ENCODE measurements at places on chromosomes 6 and 20.

DNA sequence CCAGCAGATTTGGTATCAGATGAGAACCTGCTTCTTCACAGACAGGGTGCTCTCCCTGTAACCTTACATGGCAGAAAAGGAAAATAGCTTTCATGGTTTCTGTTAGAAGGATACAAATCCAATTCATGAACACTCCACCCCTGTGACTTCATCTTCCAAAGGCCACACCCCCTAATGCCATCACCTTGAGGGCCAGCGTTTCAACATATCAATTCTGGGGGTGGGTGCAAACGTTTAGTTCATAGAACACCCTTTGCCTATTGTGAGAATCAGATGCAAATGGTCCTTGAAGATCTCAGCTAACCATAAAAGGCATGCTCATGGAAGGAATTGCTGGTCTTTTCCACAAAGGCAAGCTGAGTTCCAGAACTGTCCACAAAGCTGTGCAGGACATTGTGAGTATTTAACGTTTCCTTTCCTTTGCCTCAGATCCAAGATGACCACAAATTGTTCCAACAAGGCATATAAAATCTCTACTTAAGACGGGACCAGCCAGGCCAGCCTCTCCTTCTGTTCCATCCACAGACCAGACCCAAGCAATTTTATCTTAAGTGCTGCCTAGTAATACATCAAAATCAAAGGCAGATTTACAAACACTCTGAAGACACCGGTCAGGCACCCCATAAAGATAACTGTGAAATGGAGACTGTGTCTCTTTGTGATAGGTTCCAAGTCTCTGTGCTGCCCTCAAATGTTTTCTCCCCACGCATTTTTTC lies 34.7 kb upstream of the SSTR4 start:
- no peak for DNase-seq

DNA sequence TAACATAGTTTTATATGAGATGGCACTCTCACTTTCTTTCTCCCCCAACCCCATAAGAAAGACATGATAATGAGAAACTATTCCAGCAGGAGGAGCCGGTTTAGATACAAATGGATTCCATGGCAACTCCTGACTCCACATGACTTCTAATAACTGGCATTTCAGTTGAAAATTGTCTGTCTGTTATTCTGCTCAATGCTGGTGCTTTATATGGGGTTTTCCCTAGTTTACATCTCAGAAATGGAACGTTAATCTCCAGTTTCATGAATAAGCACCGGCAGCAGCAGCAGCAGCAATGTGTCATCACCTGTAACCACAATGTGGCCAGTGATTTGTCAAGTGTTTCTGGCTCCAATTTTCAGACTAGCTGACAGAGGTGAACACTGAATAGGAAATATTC lies 8.0 kb upstream of the SIM1 start:
- DNase-seq: no peak

- no peak for DNase-seq
Observed at GRCh38 chr6:22829070-22829469, 259.7 kb downstream of the HDGFL1 start.

DNA sequence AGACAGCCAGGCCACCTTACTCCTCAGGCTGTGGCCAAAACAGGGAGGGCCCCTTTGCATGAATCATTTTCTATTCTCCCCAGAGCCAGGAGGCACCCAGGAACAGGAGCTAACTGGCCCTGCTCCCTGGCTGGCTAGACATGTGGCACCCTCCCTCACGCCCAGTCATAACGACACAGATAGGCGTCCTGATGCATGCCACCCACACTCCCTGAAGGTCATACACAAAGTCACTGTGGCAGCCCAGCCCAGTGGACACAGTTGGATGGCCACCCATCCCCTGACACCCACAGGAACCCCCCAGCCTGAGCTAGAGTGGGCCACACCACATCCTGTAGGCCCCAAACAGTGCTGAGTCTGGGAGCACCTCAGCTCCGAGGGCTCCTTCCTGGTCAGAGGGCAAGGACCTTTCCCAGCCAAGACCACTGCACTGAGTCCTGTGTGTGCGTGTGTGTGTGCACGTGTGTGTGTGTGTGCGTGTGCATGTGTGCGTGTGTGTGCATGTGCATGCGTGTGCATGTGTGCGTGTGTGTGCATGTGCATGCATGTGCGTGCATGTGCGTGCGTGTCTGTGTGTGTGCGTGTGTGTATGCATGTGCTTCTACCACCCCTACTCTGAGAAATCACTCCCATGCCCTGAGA lies 21.6 kb downstream of the TFEB start:
- DNase-seq: no peak

- no peak for DNase-seq
Observed at GRCh38 chr6:124967444-124967843, 5.2 kb downstream of the RNF217 start.

DNA sequence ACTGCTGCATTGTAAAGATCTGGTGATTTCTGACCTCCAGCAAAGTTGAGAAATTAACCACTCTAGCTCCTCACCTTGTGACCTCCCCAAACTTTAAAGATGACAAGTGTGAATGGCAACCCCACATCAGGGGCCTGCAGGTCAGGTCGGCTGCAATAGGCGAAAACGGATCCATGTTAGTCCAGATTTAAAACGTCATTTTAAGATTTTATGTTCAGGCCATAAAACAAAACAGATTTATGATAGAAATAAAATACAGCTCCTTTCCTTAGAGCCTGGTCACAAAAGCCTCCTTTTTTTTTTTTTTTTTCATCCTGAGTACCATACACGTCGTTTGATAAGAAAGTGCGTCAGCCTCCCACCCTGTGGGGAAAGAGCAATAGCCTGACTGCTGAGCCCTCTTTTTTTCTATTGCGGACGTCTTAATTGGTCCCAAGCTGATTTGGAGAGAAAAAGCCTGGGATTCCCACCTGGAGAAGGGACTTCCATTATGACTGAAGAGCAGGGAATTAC lies 519.2 kb upstream of the NOX3 start:
- DNase-seq: no peak

DNA sequence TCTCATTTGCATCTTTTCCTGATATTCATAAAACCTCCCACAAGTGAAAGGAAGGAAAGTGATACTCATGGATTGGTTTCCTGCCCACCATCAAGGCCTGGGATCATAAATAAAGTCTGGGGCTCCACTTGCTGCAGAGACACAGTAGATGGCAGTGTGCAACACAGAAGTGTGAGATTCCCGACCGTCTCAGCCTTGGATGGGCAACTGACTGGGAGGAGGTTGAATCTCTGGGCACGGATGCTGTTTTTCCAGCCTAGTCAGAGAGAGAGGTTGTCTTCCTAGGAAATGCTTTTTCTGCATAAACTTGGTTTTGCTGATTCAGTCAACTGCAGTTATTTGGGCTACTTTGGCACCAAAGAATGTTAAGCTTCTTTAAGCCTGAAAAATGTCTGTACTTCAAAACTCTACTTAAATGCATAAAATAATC lies 9.9 kb upstream of the RFPL4B start:
- peak; percentile 71 for DNase-seq

- no peak for DNase-seq
Observed at GRCh38 chr20:34564833-34565232, 6.3 kb downstream of the MAP1LC3A start.

DNA sequence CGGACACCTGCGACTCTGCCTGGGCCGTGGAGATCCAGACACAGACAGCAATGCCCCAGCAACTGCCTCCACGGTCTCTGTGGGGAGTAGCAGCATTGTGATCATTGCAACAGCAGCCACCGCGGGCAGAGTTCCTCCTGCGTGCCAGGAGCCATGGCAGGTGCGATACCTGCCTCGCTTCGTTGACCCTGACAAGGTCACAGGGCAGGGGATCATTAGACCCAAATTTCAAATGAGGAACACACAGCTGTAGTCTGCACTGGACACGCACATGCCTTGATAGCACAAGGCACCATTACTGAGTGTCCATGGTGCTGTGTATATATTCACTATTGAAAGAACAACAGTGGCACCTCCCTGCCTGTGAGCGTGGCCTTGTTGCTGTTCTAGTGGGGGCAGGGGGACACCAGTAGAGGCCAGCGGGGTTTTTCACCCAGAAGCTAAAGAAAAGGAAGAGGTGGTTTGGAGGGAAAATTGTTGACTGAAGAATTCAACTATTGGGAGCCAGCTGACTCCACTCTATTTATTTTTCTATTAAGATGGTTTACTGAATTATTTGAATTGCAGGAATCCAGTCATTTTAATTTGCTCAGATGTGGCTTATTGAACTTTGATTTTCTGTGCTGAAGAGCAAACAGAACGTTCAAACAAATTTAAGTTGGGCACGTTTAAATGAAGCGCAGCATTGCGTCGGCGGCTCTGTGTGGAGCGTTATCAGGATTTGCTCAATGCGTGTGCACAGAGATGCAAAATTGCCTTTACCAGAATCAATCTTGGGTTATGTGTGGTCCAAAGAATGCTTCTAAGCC lies 60.2 kb upstream of the RPS6KA2 start:
- no peak for DNase-seq

- no peak for DNase-seq
Observed at GRCh38 chr6:67068781-67069180, 1361.8 kb upstream of the EYS start.

DNA sequence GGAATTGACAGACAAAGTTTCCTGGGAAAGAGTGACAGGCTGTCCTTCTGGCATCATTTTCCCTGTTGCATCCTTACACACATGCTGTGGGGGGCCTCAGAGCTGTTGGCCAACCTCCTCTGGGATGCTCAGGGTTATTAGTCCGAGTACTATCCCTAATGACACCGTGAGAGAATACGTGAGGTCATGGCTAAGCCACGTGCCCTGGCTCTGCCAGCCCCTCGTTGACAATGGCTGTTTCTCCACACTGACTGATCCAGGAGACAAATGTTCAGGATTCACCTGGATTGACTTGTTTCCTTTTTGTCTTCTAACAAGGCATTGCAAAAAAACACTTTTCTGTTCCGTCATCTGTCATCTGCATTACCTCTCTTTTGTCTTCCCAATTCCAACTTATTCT lies 604.6 kb downstream of the TFAP2A start:
- DNase-seq: no peak

DNA sequence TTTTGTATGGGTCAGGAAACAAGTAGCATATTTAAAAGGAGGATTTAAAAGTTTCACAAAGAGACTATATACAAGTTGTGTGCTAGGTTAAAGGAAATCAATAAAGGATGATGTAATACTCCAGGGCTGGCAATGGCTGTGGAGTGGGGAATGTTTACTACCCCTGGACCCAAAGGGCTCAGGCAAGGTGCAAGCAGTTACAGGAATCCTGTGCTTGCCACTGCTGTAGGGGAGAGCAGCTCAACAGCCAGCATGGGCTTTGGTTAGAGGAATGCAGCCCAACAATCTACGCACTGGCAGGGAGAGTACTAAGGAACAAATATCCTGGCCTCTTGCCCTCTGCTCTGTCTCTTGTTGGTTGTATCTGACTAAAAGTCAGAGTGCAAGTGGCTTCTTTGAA lies 1642.2 kb downstream of the KHDRBS2 start:
- DNase-seq: peak; percentile 32

DNA sequence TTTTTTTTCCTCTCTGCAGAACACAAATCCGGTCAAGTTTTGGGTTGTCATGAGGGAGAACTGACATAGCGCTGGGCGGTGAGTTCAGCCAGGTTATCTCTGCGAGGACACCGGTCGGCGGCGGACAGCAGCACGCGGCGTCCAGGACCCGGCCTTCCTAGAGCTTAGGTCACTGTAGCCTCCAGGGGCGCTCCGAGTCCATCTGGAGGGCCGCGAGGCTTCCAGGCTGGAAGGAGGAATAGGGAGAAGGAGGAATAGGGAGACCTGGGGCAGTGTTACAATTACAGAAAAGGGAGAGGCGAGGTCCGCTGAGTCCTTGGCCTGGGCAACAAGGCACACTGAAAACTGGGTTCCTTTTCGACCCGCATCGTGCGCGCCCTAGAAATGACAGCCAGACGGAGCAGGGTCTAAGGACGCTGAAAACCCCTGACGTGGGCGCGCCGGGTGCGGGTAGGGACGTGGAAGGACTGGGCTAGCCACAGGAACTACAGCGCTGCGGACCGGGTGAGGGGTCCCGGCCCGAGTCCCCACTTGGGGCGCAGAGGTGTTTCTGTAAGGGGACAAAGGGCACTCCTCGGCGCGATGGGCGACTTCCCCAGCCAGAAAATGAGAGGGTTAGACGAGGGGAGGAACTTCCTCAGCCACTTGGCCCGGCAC lies 536 bp upstream of the FNDC1 start:
- DNase-seq: peak; percentile 86

DNA sequence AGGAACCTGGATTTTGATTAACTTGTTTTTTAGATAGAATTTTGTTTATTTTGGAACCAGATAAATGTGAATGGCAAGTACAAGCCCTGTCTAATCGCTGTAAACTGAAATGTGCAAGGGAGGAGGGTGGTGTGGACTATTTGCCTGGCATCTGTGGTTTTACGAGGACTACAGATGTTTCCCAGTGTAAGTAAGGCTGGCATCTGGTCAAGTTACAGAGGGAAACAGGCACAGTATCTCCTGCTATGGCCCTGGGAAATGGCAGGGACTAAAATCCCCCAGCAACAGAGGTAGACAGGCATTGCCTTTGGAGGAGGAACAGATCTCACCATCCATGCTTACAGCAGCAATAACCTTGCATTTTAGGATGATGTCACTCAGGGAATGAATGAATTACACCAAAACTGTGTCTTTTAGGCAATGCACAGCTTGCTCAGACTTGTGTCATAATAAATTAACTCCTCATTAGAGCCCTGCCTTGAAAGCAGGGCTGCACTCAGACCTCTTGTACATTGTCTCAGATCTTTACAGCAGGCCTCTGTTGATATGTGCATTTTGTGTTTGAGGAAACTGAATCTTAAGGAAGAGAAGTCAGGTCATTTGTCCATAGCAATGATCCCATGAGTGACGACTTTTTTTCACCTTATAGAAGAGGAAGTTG lies 96.2 kb downstream of the TCP11 start:
- DNase-seq: no peak

GRCh38 chr6:52577022-52577777 lies at the start of gene TRAM2:
Gene TRAM2, minus strand, starts transcription at chr6:52577060. Its CDS starts 145 bp downstream, at chr6:52576915.
- DNase-seq: peak; percentile 80

DNA sequence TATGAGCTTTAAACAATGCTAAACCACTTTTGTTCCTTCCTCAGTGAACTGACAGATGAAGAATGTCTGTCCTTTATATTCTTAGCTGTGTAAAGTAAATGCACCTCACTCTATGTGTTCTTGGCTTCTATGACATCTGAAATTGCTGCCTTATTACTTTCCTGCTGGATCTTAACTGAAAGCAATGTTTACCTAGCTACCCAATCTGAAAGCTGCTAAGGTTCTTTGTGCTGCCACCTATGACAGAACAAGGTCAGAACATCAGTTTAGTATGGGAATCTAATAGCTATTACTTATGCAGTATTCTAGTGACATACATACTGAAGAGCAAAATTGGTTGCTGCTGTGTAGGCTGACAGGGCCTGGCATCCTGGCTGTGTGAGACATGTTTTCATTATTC lies 444.1 kb downstream of the KHDRBS2 start:
- no peak for DNase-seq

- no peak for DNase-seq
Observed at GRCh38 chr6:101178748-101179147, 214.8 kb upstream of the GRIK2 start.
